ENCODE measurements at places on chromosomes 12 and 14. TPM values are rescaled to one million over a fixed set of nuclear protein-coding genes. Genes with fewer than 3 reads are reported as not detected.

VPS33A gene
- 13.8 TPM for polyA plus RNA-seq

ZNF140 gene
- polyA plus RNA-seq: 11.4 TPM

DCAF4 gene
- polyA plus RNA-seq: 10.0 TPM

HAL gene
- polyA plus RNA-seq: 0.04 TPM

SLC5A8 gene
- not detected for polyA plus RNA-seq

STAT2 gene
- 26.2 TPM for polyA plus RNA-seq

NOC4L gene
- 10.9 TPM for polyA plus RNA-seq

ACSM4 gene
- not detected for polyA plus RNA-seq

Data from heart left ventricle (tissue), 16 donors.